Upper lobe of left lung (tissue), 6 donors: ENCODE measurements at places on chromosomes 7 and 10. TPM values are rescaled to one million over a fixed set of nuclear protein-coding genes. Genes with fewer than 3 reads are reported as not detected.
A peak's percentile ranks its signal among the peaks of the same experiment; 100 is the strongest.

- no peak for DNase-seq
- H3K36me3 ChIP-seq = no peaks in the 10 kb centered on the region
- H3K4me1 ChIP-seq = no peaks in the 10 kb centered on the region
- no peaks in the 10 kb centered on the region for H3K27me3 ChIP-seq
Measured at GRCh38 chr7:123498601-123499000, 35.8 kb downstream of the IQUB start.

DNA sequence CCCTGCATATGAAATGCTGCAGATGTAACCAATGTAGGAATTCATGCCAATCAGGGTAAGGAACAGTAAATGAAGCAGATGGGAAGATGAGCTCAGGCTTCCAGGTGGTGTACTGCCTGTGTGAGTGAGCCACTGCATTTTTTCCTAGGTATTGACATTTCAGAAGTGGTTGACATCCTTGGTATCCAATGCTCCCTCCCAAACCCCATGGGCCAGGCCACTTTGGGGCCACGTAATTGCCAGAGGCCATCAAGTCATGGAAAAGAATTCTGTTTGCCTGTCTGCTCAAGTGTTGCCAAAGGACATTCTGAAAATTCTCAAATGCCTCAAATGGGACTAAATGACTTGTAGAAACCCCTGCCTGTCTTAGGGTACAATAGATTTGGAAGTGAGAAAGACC is 384.6 kb downstream of the GATA3 start:
- H3K4me1 ChIP-seq = no peaks in the 10 kb centered on the region
- no peak for DNase-seq
- H3K27ac ChIP-seq = no peak overlapping the region
- no peaks in the 10 kb centered on the region for H3K36me3 ChIP-seq

DNA sequence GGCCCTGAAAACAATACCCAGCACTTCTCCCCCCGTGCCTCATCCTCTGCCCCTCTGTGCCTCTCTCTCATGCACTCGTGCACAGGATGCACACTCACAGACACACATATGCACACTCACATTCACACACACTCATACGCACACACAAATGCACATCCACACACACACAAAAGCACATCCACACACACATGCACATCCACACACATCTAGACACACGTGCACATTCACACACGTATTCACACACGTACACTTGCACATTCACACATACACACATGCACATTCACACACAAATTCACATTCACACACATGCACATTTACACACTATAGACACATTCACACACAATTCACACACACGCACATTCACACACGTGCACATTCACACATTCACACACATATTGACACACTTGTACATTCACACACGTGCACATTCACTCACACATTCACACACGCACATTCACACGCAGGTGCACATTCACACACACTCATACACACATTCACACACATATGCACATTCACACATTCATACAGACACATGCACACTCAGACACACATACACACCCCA is 19.2 kb downstream of the SHH start:
- H3K4me3 ChIP-seq = no peak overlapping the region
- H3K4me1 ChIP-seq = peaks cover 6% of the 10 kb centered on the region
- no peaks in the 10 kb centered on the region for H3K27me3 ChIP-seq

DNA sequence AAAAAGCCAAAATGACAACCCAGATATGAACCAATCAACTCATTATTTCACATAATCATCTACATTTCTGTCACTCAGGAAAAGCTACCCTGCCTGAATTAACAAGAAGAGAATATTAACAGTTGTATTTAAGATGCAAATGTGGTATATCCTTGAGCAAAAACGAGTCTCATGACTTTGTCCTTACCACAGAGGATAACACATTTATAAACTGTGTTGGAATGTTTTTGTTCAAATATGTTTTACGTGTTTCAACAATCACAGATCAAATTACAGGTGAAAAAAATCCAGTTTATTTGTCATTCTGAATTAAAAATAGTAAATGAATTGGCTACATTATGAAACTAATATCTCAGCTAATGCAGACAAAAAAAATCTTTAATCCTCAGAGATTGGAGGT is 34.6 kb downstream of the CHCHD3 start:
- H3K27ac ChIP-seq = no peak overlapping the region
- peaks cover 11% of the 10 kb centered on the region for H3K4me1 ChIP-seq
- no peaks in the 10 kb centered on the region for H3K27me3 ChIP-seq
- no peak overlapping the region for H3K4me3 ChIP-seq

GRCh38 chr7:142348100-142348499 is 90.2 kb upstream of the PRSS58 start:
- no peak overlapping the region for H3K4me3 ChIP-seq
- no peak overlapping the region for H3K27ac ChIP-seq
- DNase-seq = no peak
- H3K36me3 ChIP-seq = no peaks in the 10 kb centered on the region
- H3K27me3 ChIP-seq = no peaks in the 10 kb centered on the region

DNA sequence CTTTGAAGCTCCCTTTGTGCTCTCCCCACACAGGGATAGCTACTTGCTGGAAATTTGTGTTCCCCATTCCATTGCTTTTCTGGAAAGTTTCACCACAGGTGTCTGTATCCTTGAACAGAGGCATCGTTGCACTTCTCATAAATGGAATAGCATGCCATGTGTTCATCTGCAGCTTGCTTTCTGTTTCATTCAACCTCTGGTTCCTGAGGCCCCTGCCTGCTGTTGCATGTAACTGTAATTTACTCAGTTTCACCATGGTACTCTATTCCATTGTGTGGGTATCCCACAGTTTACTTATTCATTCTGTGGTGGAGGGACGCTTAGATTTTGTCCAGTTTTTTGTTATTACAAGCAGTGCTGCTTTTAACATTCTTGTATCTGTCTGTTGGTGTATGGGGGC is 32.0 kb downstream of the EEPD1 start:
- no peak for DNase-seq
- no peak overlapping the region for H3K27ac ChIP-seq
- H3K4me3 ChIP-seq = no peak overlapping the region
- H3K36me3 ChIP-seq = no peaks in the 10 kb centered on the region
- no peaks in the 10 kb centered on the region for H3K4me1 ChIP-seq

DNA sequence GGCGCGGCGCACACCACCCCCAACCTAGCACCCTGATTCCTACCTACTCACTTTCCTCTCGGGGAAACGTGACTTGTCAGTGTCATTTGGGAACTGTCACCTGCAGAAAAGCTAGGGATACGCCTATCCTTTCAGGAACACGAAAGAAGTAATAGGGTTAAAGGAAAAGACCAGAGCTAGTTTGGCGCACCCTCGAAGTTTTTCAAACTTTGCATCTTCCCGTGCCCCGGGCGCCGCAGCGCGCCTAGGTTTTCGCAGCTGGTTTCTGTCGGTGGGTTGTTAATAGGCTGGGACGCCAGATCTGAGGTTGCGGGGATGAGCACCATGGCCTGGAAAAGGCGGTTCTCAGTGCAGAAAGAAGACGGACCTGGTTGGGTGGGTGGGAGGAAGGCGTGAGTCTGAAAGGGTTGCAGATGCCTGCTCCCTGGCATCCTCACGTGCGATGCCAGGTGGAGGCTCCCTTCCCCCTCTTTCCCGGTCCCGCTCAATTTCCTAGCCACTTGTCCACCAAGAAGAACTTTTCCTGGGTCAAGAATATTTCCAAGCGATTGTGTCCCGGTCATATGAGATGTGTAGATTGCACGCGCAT is 568 bp upstream of the MEOX2 start:
- H3K36me3 ChIP-seq = no peaks in the 10 kb centered on the region
- peaks cover 2% of the 10 kb centered on the region for H3K27me3 ChIP-seq

GRCh38 chr10:102473445-102474331 is 22.3 kb upstream of the C10orf95 start:
- H3K27me3 ChIP-seq = no peaks in the 10 kb centered on the region
- H3K4me3 ChIP-seq = no peak overlapping the region
- H3K27ac ChIP-seq = no peak overlapping the region
- no peaks in the 10 kb centered on the region for H3K36me3 ChIP-seq

GRCh38 chr10:48444266-48444665 is 137.8 kb downstream of the MAPK8 start:
- H3K4me3 ChIP-seq = no peak overlapping the region
- no peaks in the 10 kb centered on the region for H3K36me3 ChIP-seq

- H3K27ac ChIP-seq = peak overlapping the region; percentile 25
- no peaks in the 10 kb centered on the region for H3K27me3 ChIP-seq
- H3K4me1 ChIP-seq = peaks cover 2% of the 10 kb centered on the region
- no peak overlapping the region for H3K4me3 ChIP-seq
- no peak for DNase-seq
Measured at GRCh38 chr10:21100871-21101514, 203.9 kb upstream of the NEBL start.

GRCh38 chr7:133645884-133646391 is 393.1 kb downstream of the EXOC4 start:
- no peak overlapping the region for H3K4me3 ChIP-seq
- H3K27me3 ChIP-seq = no peaks in the 10 kb centered on the region
- H3K27ac ChIP-seq = no peak overlapping the region
- no peak for DNase-seq
- H3K36me3 ChIP-seq = no peaks in the 10 kb centered on the region

GRCh38 chr7:145169908-145170307 is 334.1 kb upstream of the TPK1 start:
- H3K27ac ChIP-seq = no peak overlapping the region
- DNase-seq = no peak
- H3K4me3 ChIP-seq = no peak overlapping the region
- H3K36me3 ChIP-seq = no peaks in the 10 kb centered on the region
- H3K4me1 ChIP-seq = no peaks in the 10 kb centered on the region
- H3K27me3 ChIP-seq = no peaks in the 10 kb centered on the region

DNA sequence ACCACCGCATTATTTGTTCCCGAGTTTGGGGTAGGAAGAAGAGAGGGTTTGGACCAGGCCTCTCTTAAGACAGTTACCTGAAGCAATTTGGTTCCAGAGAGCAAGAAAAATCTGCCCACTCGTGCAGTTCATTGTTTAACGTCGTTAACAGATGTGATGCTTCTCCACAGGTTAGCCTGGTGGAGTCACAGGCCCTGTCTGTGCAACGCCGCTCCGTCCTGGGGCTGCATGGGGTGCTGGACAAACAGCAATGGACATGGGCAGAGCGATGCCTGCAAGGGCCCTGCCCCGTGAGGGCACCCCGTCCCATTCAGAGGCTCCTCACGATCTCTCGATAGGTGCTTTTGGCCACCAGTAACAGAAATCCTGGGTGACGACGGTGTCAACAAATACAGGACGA is 9.7 kb downstream of the FOXL3 start:
- no peak overlapping the region for H3K27ac ChIP-seq
- peaks cover 9% of the 10 kb centered on the region for H3K4me1 ChIP-seq
- H3K4me3 ChIP-seq = no peak overlapping the region
- DNase-seq = no peak
- no peaks in the 10 kb centered on the region for H3K36me3 ChIP-seq

- H3K4me3 ChIP-seq = no peak overlapping the region
- H3K27me3 ChIP-seq = no peaks in the 10 kb centered on the region
- no peak overlapping the region for H3K27ac ChIP-seq
- H3K4me1 ChIP-seq = no peaks in the 10 kb centered on the region
Measured at GRCh38 chr10:48236199-48236621, 38.3 kb downstream of the FRMPD2 start.

- no peaks in the 10 kb centered on the region for H3K27me3 ChIP-seq
- no peaks in the 10 kb centered on the region for H3K36me3 ChIP-seq
- no peak for DNase-seq
- peaks cover 17% of the 10 kb centered on the region for H3K4me1 ChIP-seq
- H3K27ac ChIP-seq = no peak overlapping the region
Measured at GRCh38 chr7:2034291-2035201, 198.2 kb downstream of the MAD1L1 start.

DNA sequence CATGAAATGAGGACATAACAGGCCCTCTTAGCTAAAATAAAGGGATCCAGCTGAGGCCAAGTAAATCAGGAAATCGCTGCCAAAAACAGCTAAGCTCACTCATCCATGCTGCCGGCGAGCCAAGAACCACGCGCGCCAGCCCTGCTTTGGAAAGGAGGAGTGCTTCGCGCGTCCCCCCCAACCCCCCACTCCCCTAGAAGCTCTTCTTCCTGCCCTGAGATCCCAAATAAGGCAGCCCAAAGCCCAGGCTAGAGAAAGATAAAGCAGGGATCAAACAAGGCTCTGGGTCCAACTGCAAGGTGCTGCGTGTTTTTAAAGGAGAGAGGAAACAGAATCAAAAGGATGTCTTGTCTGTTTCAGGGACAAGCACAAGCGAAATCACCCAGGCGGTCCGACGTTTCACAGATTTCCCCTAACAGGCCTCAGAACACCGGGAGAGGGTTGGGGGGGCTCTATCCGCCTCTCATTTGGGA is 168.3 kb upstream of the AUTS2 start:
- H3K27ac ChIP-seq = peak overlapping the region; percentile 21
- no peaks in the 10 kb centered on the region for H3K27me3 ChIP-seq
- no peak overlapping the region for H3K4me3 ChIP-seq
- no peaks in the 10 kb centered on the region for H3K36me3 ChIP-seq
- DNase-seq = no peak
- peaks cover 15% of the 10 kb centered on the region for H3K4me1 ChIP-seq

- no peak for DNase-seq
- H3K27me3 ChIP-seq = no peaks in the 10 kb centered on the region
- H3K4me3 ChIP-seq = no peak overlapping the region
- H3K36me3 ChIP-seq = no peaks in the 10 kb centered on the region
- no peak overlapping the region for H3K27ac ChIP-seq
Measured at GRCh38 chr10:5609952-5610616, 56.3 kb downstream of the ASB13 start.

- H3K4me3 ChIP-seq = no peak overlapping the region
- H3K36me3 ChIP-seq = no peaks in the 10 kb centered on the region
- peaks cover 11% of the 10 kb centered on the region for H3K4me1 ChIP-seq
- H3K27me3 ChIP-seq = no peaks in the 10 kb centered on the region
Measured at GRCh38 chr7:155356323-155357105, 58.8 kb downstream of the INSIG1 start.

DNA sequence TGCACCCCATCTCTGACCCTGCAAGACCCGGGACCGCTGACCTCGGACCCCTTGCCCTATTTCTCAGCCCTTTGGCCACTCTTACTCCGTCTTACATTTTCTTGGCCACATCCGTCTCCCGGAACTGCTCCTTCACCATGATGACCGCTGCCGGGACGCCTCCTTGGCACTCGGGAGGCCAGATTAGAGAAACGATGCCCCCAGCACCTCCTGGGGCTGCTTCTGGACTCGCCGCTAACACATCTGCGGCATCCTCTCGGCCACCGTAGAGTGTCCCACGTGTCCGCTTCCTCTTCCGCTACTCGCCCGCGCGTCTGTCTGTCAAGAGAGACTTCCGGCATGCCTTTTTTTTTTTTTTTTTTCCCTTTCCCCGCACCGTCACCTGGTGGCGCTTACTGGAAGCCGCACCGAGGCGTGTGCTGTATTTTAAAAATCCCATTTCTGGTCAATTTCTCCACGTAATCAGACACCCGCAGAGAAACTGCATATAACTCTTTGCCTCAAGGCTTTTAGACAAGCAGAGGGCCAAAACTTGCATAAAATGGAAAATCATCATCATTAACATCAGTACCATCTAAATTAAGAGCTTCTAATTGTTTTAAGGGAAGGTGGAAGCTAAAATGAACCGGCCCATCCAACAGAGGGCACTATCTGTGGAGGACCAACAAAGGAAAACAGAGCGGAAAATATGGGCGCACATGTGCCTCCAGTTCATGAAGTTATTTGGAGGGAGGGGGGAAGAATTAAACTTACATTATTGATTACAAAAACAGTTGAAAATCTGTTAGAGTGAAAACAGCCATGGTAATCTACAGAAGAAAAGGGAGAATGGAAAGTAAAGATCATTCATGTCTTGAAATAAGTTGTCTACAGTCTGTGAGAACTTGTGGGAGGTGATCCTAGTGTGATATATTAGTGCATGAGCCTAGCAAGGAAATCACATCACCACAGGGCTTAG is at the start of gene POLR3A:
Gene POLR3A, minus strand, starts transcription at position 247 of the 958 bp plus-strand sequence. Its CDS starts 108 bp downstream, at position 139.
- peak within 1 kb of the TSS; percentile 97 for H3K4me3 ChIP-seq
- peaks cover 12% of the 10 kb centered on the region for H3K36me3 ChIP-seq
- H3K27ac ChIP-seq = peak within 1 kb of the TSS; percentile 83
- H3K4me1 ChIP-seq = peaks cover 20% of the 10 kb centered on the region

The CNTNAP2 gene
- 1.0 TPM for total RNA-seq

The LRMDA gene
- total RNA-seq = 185 TPM

The CDH23 gene
- total RNA-seq = 4.7 TPM

The TAS2R41 gene
- not detected for total RNA-seq
